T47D (cell line): ENCODE measurements at places on chromosomes 2 and 18.

DNA sequence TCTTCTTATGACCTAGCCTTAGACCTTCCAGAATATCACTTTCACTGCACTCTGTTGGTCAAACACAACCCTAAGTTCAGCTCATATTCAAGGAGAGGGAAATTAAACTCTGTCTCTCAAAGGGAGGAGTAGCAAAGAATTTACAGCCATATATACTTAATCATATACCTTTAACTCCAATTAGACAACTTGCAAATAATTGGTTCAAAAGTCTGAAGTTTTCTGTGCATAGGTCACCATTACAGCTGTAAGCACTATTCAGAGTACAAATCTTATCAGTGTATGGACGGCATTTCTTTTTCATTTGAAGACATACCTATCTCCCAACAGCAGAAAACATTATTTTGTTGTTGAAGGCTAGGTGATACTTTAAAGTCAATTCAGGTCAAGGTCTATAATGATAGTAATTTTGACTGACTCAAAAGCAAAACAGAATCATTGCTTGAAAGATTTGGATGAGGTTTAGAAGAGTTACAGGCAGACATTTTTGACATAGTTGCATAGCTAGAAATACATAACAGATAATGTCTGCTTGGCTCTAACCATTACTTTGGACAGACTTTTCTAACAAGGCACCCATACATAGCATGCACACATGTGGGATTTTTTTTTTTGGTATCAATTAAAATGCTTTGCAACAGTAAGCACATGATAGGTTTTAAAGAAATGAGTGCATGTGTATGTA is 131.5 kb downstream of the CPS1 start:
- no peak for DNase-seq

- DNase-seq: no peak
Measured at GRCh38 chr2:221025398-221025797, 546.7 kb downstream of the EPHA4 start.

DNA sequence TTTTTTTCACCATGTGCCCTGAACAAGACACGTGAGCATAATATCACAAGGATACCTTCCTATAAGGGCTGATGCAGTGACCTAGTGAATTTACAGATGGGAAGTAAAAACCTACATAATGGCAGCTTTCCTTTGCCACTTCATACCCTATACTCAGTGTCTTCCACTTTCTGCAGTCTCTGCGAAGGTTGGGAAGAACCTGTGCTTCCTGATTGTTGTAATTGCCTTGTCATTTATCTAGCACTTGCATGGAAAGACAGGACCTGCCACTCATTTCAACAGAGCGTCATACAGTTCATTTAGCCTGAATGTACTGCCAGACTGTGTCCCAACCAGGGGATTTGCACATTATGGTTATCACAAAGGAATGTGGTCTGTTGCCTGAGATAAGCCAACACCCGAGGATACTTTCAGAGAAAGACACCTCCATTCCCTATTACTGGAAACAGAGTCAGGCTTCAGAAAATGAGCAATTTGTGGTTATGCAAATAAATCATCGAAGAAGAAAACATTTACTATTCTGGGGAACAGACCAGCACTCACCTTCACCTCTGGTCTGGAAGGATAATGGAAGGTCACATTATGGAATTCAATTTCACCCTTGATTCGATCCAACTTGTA is 55.0 kb downstream of the ABCB11 start:
- DNase-seq: peak; percentile 7

GRCh38 chr2:69559442-69560146 is 83.9 kb downstream of the AAK1 start:
- peak; percentile 76 for DNase-seq

- DNase-seq: no peak
Measured at GRCh38 chr2:943821-944220, 6.8 kb upstream of the SNTG2 start.

DNA sequence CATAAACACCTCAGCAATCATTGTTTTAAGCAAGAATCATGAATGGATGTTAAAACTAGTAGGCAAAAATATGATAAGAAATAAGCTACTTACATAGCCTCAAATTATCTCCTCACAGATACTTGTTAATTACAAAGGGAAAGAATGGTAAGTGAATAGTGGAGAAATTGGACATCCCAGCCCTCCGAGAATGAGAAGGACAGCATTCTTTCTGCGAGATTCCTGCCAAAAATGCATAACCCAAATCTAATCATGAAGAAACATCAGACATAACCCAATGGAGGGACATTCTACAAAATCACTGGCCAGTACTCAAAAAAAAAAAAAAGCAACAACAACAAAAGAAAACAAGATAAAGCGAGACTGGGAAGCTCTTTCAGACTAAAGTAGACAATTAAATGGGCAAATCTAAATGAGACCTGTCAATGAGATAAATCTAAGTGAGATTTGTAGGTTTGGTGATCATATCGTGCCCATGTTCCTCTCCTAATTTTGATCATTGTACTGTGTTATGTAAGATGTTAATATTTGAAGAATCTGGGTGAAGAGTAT is 57.9 kb upstream of the GLI2 start:
- DNase-seq: no peak

DNA sequence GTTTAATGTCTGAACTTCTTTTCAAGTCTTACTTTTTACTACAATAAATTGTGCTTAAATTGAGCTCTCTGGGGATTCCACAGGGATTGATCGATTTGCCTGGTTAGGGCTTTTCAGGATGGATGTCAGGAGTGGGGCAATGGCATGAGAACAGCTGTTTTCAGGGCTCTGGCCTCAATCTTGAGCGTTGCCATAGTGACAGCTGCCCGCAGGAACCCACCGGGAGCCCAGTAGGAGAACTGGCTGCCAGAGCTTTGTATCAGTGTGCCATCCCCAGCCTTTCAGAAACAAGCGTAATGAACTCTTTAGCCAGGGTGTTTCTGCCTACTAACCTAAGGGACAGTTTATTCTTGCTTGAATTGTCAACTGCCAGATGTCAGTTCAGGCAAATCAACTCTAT is 93.5 kb downstream of the GALNT3 start:
- no peak for DNase-seq

- DNase-seq: no peak
Measured at GRCh38 chr18:76263046-76264005, 231.7 kb downstream of the ZNF516 start.

GRCh38 chr2:109459485-109459884 is 154.3 kb downstream of the SEPTIN10 start:
- no peak for DNase-seq

- no peak for DNase-seq
Measured at GRCh38 chr2:71281950-71282349, 49.6 kb upstream of the ZNF638 start.

DNA sequence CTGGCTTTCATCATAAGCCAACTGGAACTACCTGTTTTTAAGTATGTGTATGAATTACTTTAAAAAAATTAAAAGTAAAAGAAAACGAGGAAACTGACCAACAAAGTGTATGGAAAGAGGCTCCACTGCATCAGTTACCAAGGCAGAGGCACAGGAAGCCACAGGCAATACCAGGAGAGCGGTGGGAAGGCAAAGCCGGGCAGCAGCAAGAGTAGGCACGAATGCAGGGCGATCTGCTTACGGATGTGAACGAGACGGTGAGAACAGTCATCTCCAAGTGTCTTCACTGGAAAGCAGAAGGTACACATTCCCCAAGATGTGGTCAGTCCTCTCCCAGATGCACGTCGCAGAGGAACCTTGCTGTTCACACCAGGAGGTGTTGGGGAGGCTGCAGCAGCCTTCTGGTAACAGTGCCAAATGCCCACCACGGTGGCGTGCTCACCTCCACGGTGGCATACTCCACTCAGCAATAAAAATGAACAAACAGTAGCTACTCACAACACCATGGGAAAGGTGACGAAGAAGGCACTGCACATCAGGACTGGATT is 43.1 kb downstream of the HS6ST1 start:
- DNase-seq: no peak

- peak; percentile 45 for DNase-seq
Measured at GRCh38 chr18:52339891-52340371, at the start of gene DCC. Gene DCC (plus strand): TSS chr18:52340197. CDS start chr18:52340788, 591 bp downstream.

- no peak for DNase-seq
Measured at GRCh38 chr2:58339548-58340243, 98.6 kb upstream of the FANCL start.

DNA sequence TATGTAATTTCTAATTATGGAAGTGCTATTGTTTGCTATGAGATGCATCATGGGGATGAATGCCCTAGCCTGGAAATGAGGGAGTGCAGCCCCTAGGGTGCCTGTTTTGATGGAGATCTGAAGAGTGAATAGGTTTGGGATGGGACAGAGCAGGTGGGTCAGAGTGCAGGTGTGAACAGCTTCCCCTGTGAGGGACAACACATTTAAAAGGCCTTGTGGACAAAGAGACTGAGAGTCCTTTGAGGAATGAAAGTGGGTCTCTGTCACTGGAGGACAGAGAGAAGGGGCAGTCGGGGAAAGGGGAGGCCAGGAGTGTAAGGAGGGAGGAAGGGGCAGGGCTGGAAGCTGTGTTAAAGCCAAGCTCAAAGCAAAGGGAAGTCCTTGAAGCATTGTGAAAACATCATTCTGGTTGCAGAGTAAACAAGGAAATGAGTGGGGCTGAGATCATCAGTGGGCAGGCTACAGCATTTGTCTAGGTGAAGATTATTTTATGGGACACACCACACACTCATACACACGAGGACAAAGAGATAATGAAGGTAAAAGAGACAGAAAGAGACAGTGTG is 877.6 kb downstream of the SLC4A3 start:
- peak; percentile 58 for DNase-seq

GRCh38 chr18:7681298-7681697 is 114.2 kb downstream of the PTPRM start:
- no peak for DNase-seq

- DNase-seq: no peak
Measured at GRCh38 chr2:145090841-145091761, 571.2 kb upstream of the ZEB2 start.
